ENCODE measurements at places on chromosomes 2 and 18.

- DNase-seq: no peak
Observed at GRCh38 chr2:74007121-74007520, 22.4 kb downstream of the TET3 start.

DNA sequence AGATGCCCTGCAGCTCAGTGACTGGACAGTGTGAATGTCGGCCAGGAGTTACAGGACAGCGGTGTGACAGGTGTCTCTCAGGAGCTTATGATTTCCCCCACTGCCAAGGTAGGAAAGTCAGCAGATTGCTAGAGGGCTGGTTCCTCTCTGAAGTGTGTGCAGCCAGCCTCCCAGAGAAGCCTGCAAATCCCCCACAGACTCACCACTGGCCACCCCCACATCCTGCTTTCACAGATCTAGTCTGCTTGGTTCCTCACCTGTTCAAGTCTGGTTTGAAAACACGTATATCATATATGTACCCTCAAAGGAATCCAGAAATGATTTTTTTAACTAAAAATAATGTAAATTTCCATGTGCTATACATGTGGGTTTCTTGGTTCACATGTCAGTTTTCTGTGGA, 121.1 kb downstream of the LAMA3 start:
- no peak for DNase-seq

- DNase-seq: no peak
Observed at GRCh38 chr2:111165084-111165483, 44.4 kb downstream of the BCL2L11 start.

- no peak for DNase-seq
Observed at GRCh38 chr2:149884871-149885270, 297.3 kb upstream of the MMADHC start.

- no peak for DNase-seq
Observed at GRCh38 chr2:84417453-84418145, 41.5 kb downstream of the SUCLG1 start.

DNA sequence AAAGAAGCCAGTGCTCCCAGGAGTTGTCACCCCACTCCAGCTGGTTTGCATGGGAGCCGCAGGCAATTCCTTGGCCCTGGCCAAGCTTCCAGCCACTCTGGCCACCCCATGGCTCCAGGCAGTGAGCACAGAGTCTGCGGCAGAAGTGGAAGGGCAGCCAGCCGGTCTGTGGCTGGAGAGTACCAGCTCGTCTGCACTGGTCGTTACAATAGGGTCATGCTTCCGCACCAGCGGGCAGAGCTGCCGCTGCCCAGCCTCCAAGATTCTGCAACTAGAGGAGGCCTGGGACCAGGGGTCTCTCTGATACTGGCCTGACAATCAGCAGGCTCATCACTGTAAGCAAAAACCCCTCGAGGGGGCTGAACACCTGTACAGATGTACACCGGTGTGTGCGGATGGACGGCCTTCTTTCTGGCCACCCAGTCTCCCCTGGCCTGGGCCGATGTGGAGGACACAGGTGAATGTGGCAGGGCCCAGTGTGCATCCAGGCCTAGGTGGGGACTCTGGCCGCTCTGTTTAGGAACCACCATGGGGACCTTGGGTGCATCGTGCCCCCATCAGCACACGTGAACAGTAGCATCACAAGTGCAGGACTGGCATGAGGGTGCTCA, 51.9 kb upstream of the ODC1 start:
- no peak for DNase-seq

DNA sequence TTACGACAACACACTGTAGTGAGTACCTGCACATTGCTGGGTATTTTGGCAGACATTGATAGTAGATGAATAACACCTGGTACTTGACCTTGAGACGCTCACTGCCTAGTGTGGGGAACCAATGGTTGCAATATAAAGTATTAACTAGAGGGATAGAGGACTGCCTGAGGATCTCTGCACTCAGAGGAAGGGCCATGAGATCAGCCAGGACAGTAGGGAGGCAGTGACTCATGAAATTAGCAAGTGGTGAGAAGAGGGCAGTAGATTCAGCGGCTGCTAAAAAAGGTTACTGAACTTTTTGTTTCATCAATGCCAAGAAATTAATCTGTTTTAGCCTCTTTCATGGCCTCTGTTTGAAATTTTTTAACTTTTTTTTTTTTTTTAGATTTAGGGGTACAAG, 250.8 kb upstream of the TCF4 start:
- no peak for DNase-seq

- no peak for DNase-seq
Observed at GRCh38 chr2:134718023-134718816, 580 bp downstream of the TMEM163 start.

DNA sequence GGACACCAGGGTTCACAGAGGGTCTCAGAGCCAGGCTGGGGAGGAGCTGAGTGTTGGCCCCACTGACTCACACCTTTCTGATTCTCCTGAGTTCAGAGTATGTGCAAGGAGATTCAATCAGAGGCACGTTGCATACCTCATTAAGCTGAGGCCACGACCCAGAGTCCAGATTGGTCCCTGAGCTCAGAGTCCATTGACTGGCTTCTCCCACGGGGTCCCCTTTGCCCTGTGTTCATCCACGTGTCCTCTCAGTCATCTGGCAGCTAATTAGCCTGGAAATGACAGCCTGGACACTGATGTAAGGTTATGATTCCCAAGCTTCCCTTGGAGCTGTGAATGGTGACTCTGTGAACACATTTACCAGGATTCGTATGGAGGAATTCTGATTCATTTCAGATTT, 267.2 kb downstream of the SH3BP4 start:
- no peak for DNase-seq

DNA sequence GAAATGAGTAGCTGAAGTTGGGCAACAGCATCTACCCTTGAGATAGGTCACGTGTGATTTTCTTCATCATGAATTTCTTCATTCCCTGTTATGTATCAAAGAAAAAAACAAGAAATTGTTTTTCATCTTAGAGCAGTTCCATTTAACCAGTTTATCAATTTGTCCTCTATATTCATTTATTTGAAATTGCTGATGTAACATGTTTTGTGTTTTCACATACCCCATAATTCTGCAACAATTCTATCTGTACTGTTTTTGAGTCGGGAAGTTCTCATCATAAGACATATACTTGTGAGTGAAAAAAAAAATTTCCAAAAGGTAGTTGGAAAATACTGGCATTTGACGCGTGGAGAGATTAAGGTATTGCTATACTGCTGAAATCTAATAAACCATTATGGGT, 422.6 kb upstream of the REG3G start:
- no peak for DNase-seq

GRCh38 chr2:20421988-20422370, 24.9 kb upstream of the RHOB start:
- no peak for DNase-seq

DNA sequence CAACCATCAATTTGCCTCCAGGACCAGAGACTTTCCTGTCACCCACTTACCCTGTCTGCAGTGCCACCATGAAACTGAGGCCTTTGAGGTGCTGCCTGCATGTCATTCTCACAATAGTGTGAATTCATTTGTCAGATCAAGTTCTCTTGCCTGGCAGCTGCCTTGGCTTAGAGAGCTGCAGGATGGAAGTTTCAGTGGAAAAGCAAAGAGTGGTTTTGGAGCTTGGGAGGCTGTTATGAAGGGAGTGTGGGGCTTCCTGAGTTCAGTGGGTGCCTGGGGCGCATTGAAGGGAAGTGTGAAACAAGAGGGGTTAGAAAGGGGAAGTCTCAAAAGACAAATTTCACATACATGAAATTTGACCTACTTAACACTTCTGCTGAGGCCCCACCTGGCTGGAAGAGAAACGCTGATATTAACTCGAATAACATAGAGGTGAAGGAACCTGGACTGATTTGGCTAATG, 7.9 kb upstream of the LBH start:
- DNase-seq: no peak

DNA sequence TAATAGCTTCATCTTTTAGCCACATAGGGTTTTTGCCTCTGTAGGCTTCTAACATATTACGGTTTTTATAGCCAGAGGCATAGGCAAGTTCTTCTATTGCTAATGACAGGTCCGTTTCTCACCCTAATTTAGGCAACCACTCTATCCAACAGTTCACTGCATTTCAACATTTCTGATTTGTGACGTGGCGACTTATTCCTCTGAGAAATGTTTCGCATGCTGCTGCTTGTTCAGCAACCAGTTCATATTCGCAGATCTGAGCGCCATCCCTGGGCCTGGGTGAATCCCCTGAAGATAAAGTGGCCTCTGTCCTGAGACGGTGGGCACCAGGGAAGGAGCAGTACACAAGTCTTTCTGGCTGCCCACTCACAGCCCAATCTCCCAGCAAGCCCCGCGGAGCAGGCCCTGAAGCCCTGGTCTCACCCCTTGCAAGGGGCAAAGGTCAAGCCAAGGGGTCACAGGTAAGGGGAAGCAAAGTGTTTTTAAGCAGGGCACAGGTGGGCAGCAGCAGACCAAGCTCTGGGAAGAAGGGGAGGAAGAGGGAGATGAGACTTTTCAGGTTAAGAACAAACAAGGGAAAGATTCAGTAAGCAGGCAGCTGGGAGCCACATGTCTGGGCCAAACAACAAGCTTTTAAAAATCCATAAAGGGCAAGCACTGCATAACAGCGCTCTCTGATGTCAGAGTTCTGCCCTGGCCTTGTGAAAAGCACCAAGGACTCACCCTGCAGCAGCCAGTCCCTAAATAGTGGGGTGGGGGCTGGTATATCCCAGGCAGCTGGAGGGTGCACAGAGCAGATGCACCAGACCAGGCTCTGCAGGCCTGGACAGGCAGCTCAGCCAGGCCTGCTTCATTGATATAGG, 10.8 kb upstream of the COX7A2L start:
- no peak for DNase-seq

Measured in activated naive CD4-positive, alpha-beta T cell (primary cell).